Muscle of arm (tissue), 14 donors: ENCODE measurements at places on chromosomes 16 and 17.

DNA sequence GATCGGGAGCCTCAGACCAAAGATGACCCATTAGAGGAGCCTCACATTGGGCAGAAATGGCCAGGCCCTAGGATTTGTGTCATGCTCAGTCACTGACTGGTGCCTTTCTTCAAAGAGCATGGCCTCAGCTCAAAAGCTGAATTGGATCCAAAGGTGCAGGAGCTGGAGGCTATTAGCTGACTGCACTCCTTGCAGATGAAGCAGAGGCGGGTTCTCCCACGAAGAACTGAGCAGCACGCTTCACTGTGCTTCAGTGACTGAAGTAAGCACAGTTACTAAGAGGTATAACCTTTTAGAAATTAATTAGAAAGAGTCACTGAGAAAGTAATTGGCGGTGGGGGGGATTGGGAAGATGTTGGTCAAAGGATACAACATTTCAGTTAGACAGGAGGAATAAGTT is 18.7 kb upstream of the COX10 start:
- DNase-seq = no peak

GRCh38 chr17:17645961-17646360 is 35.3 kb upstream of the RAI1 start:
- DNase-seq = no peak

- DNase-seq = no peak
These were observed 259.0 kb downstream of the CPPED1 start for GRCh38 chr16:12544477-12545296.

DNA sequence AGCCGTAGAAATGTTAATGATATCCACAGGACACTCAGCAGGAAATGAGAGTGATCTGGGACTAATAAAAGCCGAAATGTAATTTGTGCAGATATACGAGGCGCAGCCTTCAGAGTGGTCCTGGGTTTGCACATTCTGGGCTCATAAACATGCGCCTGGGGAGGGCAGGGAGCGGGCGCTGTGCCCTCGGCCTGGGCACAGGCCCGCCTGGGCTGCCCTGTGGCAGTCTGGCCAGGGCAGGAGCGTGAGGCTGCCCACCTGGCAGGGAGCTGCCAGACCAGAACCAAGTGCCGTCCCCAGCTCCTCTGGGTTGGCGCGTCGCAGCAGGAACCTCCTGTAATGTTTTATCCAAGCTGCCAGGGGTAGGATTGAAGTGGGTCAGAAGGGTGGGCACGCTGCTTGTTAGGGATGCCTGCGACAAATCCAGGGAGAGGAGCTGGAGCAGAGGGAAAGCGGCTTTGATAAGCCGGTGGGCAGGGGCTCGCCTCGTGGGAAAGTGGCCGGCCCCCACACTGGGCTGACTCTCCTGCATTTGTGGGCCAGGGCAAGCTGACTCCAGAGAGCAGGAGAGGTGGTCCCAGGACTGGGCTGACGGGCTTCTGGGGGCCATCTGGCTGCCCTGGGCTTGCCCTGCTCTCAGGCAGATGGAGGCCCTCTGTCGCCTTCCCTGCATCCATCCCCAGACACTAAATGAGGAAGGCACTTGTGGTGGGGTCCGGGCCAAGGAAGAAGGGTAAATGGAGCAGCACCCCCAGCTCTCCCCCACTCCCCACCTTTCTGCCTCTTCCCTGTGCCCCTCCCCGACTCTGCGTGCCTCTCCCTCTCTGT is 45.9 kb downstream of the SREBF1 start:
- no peak for DNase-seq

GRCh38 chr16:58001781-58002415 is 691 bp downstream of the USB1 start:
- no peak for DNase-seq

GRCh38 chr16:81786868-81787267 is 7.8 kb downstream of the PLCG2 start:
- DNase-seq = no peak

- DNase-seq = no peak
These were observed 18.2 kb upstream of the RSL1D1 start for GRCh38 chr16:11869353-11870228.

- no peak for DNase-seq
These were observed 1.1 kb upstream of the CHRNB1 start for GRCh38 chr17:7443499-7444485.

DNA sequence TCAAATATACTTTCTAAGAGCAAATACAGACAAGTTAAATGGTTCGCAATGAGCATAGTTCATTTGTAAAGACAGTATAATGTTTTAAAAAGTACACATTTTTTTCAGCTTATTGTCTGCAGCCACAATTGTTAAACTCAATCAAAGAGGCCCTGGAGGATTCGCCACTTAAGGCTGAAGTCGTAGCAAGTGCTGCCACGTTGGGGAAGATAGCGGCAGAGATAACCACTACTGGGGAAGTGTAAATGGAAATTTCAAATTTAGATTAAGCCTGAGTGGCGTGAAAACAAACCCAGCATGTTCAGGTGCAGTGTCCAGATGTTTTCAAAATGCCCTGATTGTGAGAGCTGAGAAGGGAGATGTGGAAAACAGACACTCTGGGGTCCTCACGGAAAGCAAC is 8.4 kb downstream of the PMP22 start:
- no peak for DNase-seq

DNA sequence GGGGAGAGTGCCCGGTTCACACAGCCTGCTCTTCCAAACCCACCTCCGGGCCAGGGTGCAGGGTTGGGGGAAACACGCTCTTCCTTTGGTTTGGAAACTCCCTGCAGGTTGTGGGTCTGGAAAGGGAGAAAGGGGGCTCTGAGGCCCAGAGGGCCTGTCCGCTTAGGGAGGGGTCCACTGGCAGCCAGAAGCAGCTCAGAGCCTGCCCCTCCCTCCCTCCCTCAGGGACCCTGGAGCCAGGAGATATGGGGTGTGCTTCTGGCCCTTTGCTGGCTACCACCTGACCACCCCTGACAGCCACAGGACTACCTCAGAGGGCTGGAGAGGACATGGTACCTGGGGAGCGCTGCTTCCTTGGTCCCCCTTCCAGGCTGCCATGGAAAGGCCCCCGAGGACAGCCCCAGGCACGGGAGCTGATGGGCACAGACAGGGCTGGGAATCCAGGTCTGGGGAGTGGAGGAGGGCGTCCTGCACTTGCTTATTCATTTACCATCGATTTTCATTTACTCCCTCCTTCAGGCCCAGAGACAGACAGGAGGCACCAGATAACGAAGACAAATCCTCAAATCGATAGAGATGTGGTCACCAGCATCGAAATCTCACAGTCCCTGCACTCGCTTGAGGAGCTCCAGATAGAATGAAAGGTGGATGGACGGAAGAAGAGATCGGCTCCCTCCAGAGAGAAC is 48.4 kb upstream of the DOC2B start:
- no peak for DNase-seq

DNA sequence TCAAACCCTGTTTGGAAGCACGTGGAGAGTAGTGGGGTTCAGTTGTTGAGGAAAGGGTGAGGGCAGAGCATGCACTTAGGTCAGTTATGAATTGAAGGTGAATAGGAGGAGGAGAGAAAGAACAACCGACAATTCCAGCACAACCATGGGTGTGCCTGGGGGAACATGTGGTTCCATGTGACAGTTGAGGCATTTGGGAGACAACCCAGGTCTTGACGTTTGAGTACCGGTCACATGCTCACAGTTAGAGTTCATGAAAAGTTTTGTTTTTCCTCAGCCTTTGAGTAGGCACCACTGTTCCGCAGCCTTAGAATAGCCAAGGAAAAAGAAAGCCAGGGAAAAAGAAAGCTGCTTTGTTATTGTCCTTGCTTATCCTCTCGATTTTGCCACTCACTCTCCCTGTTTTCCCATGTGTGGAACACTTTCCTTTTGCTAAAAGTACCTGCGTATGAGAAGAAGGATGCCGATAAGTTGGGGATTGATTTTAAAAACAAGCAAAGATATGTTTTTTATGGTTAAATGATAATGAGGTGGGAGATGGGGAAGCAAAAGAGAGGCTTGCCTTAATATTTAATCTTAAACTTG is 25.6 kb upstream of the ABCC11 start:
- no peak for DNase-seq

GRCh38 chr16:67244387-67245185 is 2.7 kb downstream of the FHOD1 start:
- DNase-seq = peak; percentile 29

DNA sequence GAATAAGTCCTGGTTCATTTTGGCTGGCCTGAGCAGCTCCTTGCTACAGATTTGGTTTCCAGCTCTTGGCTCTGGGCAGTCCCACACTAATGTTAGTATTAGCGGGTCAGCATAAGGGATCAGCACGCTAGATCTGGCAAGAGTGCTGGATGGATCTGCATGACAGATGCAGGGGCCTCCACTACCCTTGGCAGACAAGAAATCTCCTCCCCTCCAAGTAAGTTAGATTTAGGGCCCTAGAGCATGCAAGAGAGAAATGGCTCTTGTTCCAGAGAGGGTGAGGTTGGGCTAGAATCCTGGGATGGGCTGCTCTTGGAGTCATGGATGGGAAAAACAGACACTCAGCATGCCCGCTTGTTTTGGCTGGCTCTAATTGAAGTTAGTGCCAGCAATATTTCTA is 414.3 kb downstream of the RBFOX1 start:
- DNase-seq = peak; percentile 56

- no peak for DNase-seq
These were observed 41.1 kb downstream of the NDEL1 start for GRCh38 chr17:8476741-8477140.

GRCh38 chr17:28211811-28212210 is 107.2 kb upstream of the TMEM97 start:
- no peak for DNase-seq

GRCh38 chr17:55162556-55162946 is 102.2 kb upstream of the HLF start:
- DNase-seq = no peak

DNA sequence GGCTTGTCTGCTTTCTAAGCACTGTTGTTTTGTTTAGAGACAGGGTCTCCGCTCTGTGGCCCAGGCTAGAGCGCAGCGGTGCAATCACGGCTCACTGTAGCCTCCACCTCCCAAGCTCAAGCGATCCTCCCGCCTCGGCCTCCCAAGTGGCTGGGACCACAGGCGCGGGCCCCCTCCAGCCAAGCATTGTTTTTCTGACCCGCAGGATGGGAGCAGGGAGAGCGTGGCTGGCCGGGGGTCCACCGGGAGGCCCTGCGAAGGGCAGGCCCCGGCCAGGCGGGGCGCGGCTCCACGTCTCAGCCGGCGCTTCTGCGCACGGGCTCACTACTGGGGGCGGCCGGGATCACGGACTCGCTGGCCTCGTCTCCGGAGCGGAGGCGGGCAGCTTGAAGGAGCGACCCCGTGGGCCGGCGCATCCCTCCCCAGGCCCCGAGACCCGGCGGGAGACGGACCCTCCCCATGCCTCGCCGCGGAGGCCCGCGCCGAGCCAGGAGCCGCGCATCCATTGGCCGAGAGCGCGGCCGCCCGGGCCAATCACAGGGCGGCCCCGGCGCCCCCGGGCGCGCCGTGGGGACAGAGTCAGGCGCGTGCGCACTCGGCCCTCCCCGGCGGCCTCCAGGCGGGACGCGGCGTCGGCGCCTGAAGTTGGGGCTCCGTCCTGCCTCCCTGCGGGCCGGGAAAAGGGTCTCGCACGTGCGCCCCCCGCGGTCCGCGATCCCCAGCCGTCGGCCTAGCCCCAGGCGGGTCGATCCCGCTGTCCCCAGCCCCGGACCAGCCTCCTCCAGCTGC is 24.9 kb downstream of the ACTG1 start:
- peak; percentile 78 for DNase-seq

DNA sequence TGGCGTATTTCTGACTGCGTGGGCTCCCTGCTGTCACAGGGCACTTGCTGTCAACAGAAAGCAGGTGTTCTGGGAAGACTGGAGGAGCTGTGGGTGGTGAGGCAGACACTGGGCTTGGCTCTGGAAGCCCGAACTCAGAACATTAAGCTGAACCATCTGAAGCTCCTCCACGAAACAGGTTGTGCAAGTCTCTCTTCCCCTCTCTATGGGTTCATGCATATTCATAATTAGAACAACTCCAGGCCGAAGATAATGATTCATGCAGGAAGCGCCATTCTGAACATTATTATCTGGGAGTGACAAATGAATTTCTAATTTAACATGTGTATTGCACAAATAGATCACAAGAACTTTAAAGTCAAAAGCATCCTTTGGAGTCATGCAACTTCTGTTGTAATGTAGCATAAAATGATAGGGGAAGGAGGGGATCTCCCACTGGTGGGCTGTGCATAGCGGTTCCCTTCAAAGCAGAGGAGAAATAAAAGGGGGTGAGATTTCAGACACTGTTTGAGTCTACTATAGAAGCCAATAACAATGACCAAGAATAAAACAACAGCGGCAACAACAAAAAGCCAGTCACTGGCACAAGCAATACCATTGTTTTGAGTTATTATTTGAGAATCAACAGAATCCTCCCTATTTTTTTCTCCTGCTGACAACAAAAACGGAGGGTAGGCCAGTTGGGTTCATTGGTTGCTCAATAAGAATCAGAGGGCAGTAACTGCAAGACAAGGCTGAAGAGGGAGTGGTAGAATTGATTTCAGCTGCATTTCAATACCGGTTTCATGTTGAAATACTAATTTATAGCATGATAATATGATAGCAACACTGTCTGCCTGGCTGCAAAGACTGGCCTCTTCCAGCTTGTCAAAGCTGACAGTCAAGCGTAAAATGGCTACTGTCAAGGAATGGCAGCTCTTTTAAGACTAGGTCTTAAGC is 407.3 kb downstream of the XYLT1 start:
- DNase-seq = no peak

DNA sequence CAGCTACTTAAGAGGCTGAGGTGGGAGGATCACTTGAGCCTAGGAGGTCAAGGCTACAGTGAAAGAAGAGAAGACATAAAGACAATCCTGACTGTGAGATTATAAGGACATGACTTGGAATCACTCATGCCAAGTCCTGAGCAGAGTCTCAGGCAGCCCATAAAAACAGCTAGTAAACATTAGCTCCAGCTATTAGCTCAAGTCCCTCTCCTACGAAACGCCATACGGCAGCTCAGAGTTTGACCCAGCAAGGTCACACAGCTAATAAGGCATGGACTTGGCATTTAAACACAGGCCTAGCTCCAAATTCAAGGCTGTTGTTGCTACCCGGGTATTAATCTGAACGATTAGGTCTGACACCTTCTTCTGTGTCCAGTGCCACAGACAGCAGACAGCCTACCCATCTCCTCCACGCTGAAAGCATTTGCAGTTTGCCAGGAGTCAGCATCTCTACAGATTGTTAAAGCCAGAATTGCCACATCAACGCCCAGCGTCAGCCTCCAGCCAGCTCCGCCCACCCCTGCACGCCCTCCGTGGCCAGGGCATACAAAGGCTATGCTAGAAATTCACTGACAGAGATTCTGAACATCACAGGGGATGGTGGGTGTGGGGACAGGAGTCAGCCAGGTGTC is 9.9 kb upstream of the TMEM114 start:
- DNase-seq = no peak

GRCh38 chr17:19339341-19339815 is 23.1 kb downstream of the B9D1 start:
- DNase-seq = no peak
